Stimulated activated CD4-positive, alpha-beta T cell treated with anti-CD3 and anti-CD28 coated beads, TNF-alpha, amount 100 ng/mL, for 1 hour (primary cell): ENCODE measurements at places on chromosomes 11 and 22.

- DNase-seq, result no peak
Measured at GRCh38 chr22:22616636-22617035, 27.8 kb upstream of the GGTLC2 start.

DNA sequence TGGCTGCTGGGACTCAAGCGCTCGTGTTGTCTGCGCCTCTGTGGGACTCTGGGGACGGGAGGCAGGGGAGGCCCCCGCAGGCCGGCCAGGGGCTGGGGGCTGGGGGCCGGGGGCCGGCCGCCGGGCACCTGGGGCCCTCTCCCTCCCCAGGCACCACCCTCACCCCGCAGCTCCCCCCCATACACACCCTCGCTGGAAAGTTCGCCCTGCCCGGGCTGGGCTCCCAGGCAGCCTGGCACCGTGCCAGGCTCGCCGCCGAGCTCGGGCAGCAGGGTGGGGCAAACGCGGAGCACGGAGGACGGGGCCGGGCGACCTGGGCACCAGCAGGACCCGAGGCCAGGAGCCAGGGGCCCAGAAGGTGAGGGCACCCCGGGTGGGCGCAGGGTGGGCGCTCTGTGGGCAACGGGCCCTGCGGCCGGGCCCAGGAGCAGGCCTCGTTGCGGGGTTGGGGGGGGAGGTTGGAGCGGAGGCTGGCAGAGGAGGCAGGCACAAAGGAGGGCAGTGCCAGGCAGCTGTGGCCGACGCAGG, 76.7 kb upstream of the WNT7B start:
- DNase-seq, result peak; percentile 42

- no peak for DNase-seq
Measured at GRCh38 chr11:1303126-1303821, 6.2 kb downstream of the TOLLIP start.

DNA sequence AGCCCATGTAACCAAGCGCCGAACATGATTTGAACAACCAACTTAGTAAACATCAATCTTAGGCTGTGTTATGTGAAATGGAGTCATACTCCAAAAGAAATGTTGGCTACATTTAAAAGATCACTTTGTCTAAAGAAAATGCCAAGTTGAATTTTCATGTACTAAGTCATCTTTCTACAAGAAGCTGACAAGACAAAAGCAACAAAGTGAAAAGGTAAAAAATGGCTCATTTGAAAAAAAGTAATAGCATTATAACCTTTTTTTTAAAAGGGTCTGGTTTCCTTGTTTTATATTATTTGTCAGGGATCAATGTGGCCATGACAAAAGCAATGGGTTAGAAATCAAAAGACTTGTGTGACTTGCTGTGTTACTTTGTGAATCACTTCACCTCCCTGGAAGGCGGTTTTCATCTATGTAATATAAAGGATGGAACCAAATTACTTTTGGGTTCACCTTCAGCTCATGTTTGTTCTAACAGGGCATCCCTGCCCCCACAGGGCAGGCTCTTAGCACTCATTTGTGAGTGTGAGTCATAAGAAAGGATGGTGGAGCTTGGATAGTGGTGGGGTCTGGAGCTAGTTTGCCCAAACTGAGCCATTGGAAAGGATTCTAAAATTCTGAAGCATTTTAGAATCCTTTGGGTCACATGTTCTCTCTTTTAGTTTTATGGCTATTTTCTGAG, 131.9 kb upstream of the MTMR2 start:
- no peak for DNase-seq

DNA sequence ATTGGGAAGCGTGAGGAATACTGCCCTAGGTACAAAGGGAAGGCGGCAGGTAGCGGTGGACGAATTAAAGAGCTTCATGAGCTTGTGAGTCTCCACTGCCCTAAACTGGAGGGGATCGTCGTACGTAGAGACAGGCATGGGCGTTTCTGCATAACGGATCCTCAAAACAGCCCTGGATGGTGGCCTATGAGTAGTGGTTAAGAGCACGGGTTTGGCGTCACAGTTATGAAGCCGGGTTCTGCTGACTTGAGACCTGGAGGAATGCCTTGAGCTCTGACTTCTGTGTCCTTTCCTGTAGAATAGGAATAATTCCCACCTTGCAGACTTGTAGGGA, 335 bp downstream of the TMEM138 start:
- no peak for DNase-seq

DNA sequence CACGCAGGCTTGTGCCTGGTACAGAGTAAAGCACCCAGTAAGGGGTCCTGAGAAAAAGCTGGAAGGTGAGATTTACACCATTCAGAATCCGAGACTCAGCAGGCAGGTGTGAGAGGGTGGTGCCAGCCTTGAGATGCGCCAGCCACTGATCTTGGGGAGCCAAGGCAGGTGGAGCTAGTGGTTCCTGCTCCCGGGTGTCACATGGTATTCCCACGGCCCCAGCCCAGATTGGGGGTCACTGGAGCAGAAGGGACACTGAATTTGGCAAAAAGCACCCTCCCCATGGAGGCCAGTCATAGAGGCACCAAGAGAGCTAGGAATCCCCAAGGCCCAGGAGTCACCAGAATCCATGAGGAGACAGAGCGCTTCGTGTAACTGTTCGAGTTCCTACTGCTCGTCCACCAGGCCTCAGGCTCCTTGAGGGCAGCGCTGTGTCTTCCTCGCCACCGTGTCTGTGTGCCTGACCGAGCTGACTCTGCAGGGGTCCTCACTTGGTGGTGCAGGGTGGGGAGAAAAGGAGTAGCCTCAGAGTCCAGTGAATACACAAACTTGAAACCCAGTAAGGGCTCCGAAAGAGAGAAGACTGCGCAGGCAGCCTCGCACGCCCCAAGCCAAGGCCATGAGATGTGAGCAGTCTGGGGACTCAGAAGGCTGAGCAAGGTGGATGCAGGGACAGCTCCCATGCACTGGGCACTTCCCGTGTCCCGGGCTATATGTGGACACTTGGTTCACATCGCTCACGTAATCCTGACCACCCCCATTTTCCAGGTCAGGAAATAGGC, 28.2 kb downstream of the TOM1 start:
- DNase-seq, result no peak

GRCh38 chr11:130710021-130710420, 206.3 kb downstream of the SNX19 start:
- no peak for DNase-seq

DNA sequence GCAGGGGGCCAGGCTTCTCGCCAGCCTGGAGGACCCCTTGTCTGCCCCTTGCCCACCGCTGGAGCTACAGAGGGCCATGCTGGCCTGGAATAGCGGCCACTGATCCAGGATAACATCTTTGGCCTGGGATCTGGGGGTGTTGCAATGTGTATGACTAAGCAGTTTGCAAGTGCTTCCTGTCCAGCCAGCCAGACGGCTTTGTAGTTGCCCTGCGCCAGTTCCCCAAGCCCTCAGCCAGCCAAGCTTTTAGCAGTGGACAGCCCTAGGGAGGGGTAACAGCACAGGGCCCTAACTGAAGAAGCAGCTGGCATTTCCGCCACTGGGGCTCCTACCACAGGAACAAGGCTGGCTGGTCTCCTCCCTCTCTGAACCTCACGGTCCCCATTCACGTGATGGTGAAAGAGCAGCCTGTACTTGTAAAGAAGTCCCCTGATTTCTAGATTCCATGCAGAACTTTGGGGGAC, 32.1 kb downstream of the UQCR10 start:
- DNase-seq, result no peak

DNA sequence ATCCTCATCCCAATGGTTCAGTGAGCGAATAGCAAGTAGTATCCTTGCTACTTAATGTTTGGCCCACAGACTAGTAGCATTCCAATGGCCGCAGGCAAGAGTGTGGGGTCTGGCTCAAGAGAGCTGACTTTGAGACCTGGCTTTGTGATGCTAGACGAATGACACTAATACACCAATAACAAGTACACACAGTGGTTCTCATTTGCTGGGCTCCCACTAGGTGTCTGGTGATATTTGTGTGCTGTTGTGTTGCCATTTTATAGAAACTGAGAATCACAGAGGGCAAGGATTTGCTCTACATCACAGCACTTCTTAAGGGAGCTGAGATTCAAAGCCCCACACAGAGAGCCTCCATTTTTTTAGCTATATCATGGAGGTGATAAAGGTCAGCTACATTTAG, 351.2 kb downstream of the TENM4 start:
- no peak for DNase-seq

- no peak for DNase-seq
Measured at GRCh38 chr11:125931116-125931515, 14.7 kb upstream of the VSIG10L2 start.

DNA sequence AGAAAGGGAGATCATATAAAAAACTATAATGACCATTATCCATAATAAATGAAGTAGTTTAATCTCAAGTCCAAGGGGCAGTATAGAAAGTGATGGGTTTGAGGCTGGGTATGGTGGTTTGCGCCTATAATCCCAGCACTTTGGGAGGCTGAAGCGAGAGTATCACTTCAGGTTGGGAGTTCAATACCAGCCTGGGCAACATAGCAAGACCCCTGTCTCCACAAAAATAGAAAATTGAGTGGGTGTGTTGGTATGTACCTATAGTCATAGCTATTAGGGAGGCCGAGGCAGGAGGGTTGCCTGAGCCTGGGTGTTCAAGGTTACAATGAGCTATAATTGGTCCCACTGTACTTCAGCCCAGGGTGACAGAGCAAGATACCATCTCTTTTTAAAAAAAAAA, 23.9 kb downstream of the MED17 start:
- DNase-seq, result no peak
